ENCODE measurements at places on chromosomes 2 and 18.
A peak's percentile ranks its signal among the peaks of the same experiment; 100 is the strongest.

- no peak for DNase-seq
These were observed 214.7 kb downstream of the SPP2 start for GRCh38 chr2:234265206-234265605.

DNA sequence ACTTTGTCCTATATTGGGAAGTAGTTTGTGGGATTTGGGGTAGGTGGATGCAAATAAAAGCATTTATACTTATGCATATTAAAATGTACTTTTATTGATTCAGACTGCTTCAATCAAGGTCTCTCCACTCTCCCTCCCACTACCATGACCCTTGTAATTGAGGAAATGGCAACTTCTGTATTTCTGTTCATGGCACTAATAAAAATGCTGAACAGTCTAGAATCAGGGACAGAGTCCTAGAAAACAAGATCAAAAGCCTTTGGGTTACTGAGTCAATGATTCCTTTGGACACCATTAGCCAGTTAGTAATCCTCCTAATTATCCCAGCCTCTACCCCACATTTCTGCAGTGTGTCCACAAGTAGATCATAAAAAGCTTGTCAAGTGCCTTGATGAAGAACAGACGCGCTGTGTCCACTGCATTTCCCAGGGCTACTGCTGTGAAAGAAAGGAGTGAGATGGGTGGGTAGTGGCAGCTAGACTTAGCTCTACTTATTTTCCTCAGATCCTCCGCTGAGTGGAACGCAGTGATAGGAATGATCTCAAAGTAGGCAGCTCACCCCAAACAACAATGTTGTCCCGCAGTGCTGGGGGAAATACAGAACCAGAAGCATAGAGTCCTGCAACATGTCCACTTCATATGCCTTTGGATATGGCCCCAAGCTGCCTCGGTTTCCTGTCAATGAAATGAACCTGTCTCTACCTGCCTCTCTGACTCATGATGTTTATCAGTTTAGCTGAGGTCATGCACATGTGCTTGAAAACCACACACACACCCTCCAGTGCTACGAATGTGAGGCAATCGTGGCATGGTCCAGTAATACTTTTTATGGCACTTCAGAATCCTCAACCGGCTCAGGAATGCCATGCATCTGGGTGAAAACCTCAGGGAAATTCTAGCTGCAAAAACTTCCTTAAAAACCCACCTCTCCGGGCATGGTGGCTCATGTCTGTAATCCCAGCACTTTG lies 115.5 kb downstream of the COL6A3 start:
- DNase-seq: peak; percentile 76

DNA sequence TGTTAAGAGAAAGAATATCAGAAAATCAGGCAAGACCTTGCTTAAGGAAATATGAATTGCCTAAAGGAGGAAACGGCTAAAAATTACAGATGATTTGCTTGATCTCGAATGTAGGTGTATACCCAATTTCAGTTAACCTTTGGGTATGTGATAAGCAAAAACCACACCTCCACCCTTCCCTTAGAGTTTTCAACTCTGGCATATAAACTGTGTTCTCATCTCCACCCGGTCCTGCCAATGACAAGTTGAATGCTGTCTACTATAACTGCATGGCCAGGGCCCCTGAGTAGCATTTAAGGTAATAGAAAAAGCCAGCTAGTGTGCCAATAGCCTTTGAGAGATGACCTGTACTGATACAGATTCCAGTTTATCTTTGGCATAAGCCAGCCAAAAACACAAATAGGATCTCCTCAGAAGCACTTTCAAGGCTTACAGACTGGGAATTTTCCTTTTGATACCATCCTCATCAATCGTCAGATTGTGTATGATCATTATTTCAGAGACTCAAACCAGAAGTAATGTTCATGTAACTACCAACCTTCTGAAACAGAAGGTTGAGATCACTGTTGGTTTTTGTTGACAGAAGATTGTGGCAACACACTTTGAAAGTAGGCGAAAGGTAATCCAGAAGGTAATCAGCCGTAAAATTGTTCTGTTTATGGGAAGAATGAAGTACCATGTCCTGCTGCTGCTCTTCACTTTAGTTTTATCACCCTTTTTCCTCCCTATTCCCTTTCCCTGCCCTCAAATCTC lies 163.1 kb downstream of the GFPT1 start:
- DNase-seq: no peak

GRCh38 chr18:62928326-62928725 lies 213.0 kb downstream of the PHLPP1 start:
- DNase-seq: no peak

DNA sequence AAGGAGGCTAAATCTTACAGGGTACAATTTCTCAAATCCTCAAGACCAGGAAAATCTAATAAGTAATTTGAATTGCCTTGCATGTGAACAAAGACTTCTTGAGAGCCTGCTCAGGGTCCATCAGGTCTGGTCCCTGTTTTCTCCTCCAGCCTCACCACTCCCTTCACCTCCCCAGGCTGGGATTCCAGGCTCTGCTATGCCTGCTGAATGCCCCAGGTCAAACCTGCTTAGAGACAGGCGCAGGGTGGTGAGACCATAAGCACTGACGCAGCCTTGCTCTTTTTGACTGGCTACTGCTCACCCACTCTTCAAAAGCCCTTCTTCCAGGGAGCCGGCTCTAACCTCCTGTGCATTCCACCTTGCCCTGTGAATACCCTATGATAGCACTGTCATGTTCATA lies 356.4 kb upstream of the ACVR2A start:
- DNase-seq: no peak

- no peak for DNase-seq
These were observed 220.4 kb downstream of the ZNF516 start for GRCh38 chr18:76274468-76275289.

- DNase-seq: peak; percentile 87
These were observed 2.9 kb downstream of the MXD1 start for GRCh38 chr2:69917852-69918251.

- DNase-seq: no peak
These were observed 34.7 kb downstream of the MAP4K4 start for GRCh38 chr2:101732199-101732598.

- DNase-seq: no peak
These were observed 203.4 kb upstream of the RAB6C start for GRCh38 chr2:129775952-129776653.

GRCh38 chr2:23486684-23487075 lies 101.7 kb downstream of the KLHL29 start:
- DNase-seq: peak; percentile 36

GRCh38 chr2:176091329-176092258 lies 927 bp upstream of the HOXD13 start:
- DNase-seq: no peak

Measured in astrocyte of the spinal cord (primary cell).